SK-N-MC (cell line): ENCODE measurements at places on chromosomes 5 and 9.
A peak's percentile ranks its signal among the peaks of the same experiment; 100 is the strongest.

DNA sequence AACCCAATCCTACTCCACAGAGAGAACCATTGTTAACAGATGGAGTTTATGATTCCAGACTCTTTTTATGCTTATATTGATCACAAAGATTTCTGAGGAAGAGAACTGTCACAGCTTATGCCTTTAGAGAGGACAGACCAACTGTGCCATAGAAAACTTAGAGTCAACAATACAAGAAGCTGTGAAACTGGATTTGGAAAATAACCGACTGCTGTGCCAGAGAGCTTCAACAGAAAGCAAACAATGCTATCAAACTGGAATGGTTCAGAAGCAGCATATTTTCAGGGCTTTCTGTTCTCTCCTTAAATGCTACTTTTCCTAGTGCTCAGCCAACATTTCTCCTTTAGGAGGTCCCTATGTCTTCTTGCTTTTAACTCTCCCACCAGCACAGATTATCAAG is 5.0 kb downstream of the DCTN4 start:
- no peak for DNase-seq

- DNase-seq, result no peak
Measured at GRCh38 chr9:117060963-117061362, 353.9 kb downstream of the ASTN2 start.

GRCh38 chr5:34657274-34657921 is 1.3 kb downstream of the RAI14 start:
- DNase-seq, result no peak

DNA sequence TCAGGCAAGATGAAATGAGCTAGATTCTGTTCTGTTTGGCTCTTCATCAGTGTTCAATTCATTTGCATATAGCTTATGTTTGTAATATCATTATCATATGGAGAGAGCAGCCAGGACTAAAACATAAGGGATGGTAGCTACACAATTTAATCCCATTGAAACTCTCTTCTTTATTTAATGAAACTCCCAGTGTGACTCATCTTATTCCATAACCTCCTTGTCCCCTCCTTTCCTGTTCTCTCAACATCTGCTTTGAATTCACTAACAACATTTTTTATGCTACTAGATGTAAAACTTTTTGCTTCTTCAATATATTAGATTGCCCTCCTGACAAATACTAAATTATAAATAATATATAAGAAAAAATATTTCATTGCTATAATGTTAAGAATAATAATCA is 1823.4 kb downstream of the MAT2B start:
- DNase-seq, result no peak

- DNase-seq, result no peak
Measured at GRCh38 chr5:40521925-40522324, 157.8 kb upstream of the PTGER4 start.

- DNase-seq, result no peak
Measured at GRCh38 chr5:119708076-119708790, 78.9 kb downstream of the FAM170A start.

- no peak for DNase-seq
Measured at GRCh38 chr5:19923742-19924141, 64.3 kb downstream of the CDH18 start.

- no peak for DNase-seq
Measured at GRCh38 chr5:61464512-61464911, 132.5 kb downstream of the ZSWIM6 start.

DNA sequence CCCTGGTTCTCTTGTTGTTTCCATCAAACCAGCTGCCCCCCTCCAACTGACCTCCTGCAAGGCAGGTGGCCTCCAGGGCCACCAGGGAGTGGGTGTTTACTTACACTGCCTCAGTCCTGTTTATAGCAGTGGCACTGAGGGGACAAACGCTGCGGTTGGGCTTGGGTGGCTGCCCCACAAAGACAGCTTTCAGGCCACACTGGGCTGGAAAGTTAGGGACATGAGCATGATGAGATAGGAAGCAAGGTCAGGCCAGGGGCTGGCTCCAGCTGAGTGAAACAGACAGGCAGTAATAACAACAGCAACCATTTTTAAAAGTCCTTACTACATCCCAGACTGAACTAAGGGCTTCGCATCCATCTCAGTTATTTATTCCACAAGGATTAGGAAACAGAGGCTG is 20.6 kb downstream of the BOD1 start:
- no peak for DNase-seq

- DNase-seq, result no peak
Measured at GRCh38 chr5:174172152-174172551, 126.6 kb downstream of the NSG2 start.

DNA sequence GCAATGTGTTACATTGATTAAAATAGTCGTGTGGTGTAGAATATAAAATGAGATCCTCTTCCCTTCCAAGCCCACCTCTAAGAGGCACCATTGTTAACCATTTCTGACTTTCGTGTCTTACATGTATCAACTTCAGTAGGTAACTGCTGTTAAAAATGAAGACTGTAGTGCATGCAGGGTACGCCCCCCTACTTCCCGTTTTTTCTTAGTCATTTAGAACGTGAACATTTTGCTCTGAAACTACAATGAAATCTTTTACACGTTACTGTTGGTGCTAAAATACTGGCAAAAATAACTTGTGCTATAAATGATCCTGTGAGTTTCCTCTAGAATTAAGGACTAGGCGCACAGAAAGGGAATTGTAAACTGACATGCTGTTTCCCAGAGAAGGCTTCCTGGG is 41.5 kb downstream of the WNK2 start:
- DNase-seq, result no peak

- DNase-seq, result no peak
Measured at GRCh38 chr9:121741228-121741918, 89.9 kb downstream of the DAB2IP start.

DNA sequence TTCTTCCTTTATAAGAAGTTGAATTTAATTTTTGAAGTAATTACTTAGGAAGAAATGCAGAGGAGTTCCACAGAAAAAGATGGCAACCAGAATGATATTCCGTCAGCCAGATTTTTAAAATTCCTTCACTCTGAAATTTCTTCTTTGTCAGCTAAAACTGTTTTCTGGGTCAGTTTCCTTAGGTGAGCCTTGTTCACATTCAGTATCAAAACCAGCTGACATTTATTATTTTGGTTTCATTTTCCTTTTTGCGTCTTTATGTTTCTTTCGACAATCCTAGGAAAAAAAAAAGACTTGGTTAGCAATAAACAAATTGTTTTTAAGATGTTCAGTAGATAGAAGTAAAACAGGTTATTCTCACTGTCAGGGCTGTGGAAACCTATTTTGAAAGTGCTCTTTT is 4.1 kb upstream of the IARS1 start:
- DNase-seq, result no peak

GRCh38 chr9:100317706-100318105 is 35.0 kb downstream of the TEX10 start:
- DNase-seq, result no peak

- DNase-seq, result peak; percentile 65
Measured at GRCh38 chr9:14097215-14097614, 216.7 kb downstream of the NFIB start.

- no peak for DNase-seq
Measured at GRCh38 chr5:132506094-132506692, 15.6 kb upstream of the IRF1 start.

- no peak for DNase-seq
Measured at GRCh38 chr5:74391410-74391809, 249.1 kb downstream of the ENC1 start.

GRCh38 chr9:137286975-137287383 is 9.5 kb downstream of the TOR4A start:
- DNase-seq, result no peak
